Activated naive CD4-positive, alpha-beta T cell treated with anti-CD3 and anti-CD28 coated beads, Interleukin-2, amount 50 U/mL, for 16 hours (primary cell): ENCODE measurements at places on chromosomes 7 and 10.
A peak's percentile ranks its signal among the peaks of the same experiment; 100 is the strongest.

DNA sequence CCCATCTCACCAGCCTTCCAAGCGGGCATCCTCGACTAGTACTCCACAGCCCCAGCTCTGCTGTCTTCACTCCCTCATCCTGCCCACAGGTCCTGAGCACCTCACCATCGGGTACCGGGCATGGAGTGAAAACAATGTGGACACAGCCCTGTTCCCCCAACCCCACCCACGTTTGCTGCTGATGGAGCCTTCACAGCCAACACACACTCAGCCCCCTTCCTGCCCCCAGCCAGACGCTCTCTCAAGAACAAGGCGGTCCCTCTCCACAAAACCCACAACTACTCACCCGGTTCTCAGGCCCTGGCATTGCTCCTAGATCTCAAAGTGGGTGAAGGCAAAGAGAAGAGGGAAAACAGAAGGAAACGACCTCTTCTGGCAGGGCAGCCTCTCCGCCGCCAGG, 56.1 kb downstream of the SLIT1 start:
- no peak for DNase-seq

GRCh38 chr10:35353395-35353794, 17.1 kb downstream of the CCNY start:
- DNase-seq, result no peak

DNA sequence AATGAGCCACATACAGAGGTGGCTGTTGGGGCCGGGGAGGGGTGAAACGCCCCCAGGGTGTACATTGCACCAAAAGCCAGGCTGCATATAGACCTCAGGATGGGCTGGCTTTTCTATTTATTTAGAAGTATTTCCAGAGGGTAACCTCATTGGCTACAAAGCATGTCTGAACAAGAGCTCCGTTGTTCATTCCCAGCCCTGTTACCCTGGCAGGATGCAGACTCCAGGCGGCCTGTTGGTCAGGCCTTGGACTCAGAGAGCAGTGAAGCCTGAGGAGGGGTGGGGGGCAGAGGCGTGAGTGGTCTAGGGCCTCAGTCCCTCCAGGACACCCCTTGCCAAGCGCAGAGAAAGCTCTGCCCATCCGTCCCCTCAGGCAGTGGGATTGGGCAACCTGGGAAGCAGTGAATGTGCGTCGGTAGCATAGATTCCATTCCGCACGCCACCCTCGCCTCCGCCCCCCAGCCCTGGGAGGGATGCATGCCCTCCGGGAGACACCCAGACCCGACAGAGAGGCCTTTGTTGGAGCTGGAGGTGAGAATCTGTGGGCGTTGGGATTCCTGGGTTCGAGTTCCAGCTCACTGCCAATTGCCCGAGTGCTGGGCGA, 41.9 kb downstream of the TCF7L2 start:
- no peak for DNase-seq

- no peak for DNase-seq
These were observed 57.2 kb upstream of the PAX2 start for GRCh38 chr10:100688201-100688600.

DNA sequence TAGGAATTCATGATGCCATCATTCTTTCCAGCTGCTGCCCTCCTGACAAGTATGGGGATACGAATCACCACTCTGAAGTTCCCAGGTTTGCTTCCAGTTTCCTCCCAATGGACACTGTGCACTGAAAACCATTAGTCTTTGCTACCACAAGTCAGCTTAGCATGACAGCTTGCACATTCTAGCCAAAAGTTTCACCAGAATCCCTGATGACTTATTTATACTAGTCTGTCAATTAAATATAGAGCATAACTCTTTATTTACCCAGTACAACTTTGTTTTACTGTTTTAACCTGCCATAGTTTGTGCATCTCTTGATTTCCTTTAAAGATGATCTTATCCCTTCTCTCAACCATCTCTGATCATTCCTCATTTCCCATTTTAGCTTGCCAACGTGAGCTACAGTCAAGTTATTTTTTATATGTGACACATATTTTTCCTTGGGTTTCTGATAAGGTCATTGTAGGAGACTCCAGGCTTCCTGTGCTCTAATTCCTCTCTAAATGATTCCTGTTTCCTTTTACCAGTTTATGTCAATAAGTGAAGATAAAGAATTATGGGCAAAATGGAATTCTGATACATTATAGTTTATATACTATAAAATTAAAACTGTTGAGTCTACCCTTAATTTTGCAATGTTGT, 167.5 kb upstream of the MEOX2 start:
- no peak for DNase-seq

- DNase-seq, result no peak
These were observed 652.3 kb upstream of the MGMT start for GRCh38 chr10:128814782-128815181.

DNA sequence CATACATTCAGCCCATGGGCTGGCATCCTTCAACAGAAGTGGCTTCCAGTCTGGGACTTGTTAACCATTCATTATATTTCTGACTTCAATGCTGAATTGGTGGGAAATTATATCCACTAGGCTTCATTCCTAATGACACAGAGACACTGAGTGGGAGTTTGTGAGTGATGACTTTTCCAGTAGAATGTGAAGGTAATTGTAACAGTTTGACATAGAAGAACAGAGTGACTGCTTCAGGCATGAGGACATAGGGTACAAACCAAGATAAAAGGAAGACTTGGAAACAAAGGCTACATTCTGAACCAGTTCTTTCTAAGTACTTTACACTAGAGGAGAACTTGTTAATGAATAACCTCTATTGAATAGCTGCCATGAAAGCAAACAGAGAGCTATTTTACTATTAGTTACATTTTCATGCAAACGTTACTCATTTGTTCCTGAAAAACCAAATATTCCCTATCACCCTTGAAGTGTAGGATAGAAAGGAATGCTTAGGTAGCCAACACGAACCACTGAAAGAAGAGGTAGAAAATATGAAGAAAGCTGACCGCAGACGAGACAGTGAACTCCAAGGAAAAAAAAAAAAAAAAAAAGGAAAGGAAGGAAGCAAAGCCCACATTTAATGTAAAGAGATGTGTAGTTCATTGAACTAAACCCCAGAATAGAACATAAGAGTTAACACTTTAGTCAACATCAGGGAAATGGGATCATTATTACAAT, 237.0 kb upstream of the SEMA3C start:
- no peak for DNase-seq

DNA sequence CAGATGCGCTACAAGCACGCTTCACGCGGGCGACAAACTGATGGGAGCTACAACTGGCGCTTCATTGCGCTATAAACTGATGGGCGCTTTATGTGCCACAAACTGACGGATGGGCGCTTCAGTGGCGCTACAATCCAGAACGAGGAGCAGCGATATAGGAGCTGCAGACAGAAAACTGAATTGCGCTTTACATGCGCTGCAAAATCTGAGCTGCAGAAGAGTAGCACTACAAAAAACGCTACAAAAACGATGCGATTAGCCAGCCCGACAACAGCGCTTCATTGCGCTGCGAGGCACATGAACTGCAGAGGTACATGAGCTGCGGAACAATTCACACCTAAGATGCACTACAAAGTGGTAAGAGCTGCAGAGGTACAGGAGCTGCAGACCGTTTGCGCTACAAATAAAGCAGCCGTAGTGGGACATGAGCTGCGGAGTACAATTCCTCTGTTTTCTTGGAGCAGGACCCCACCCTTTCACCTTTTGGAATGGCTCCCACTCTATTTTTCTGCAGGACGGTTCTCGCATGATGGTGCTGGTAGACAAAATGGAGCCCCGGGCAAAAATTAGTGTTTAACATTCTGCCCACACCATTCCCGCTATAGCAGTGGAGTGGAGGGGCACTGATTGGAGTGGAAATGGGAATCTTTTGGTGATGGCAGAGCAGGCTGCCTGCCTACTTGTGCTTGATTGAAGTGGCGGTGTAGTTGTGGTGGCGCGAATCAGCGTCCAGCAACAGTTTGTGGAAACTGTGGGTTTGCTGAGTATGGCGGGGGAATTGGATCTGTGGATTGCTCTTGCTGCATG, 1.2 kb upstream of the SGCE start:
- peak; percentile 29 for DNase-seq

GRCh38 chr10:80498078-80498832, 39.4 kb upstream of the SH2D4B start:
- DNase-seq, result no peak
